8988T (cell line): ENCODE measurements at places on chromosomes 1 and 21.

GRCh38 chr1:155648207-155649147, 38.5 kb downstream of the MSTO1 start:
- peak; percentile 27 for DNase-seq

GRCh38 chr1:14507262-14507661, 91.2 kb upstream of the KAZN start:
- DNase-seq: no peak

GRCh38 chr1:168932539-168932938, 174.0 kb upstream of the ATP1B1 start:
- DNase-seq: no peak

GRCh38 chr1:176878750-176879536, 285.6 kb downstream of the ASTN1 start:
- DNase-seq: no peak

GRCh38 chr21:45478115-45478801, 64.0 kb downstream of the SLC19A1 start:
- peak; percentile 78 for DNase-seq

DNA sequence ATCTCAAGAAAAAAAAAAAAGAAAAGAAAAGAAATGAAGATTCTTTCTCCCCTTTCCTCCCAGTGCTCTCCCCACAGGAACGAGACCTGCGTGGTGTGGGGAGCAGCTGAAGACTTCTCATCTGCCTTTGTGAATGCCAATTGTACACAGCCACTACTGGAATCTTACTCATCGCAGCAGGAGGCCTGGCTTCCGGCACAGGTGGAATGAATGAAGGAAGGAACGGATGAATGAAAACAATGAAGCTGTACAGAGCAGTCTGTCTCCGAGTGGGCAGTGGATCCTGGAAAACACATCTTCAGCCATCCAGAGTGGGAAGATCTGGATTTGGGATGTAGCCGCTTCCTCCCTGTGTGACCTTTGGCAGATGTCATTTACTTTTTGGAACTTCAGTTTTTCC, 64.9 kb downstream of the RUNX3 start:
- no peak for DNase-seq

- DNase-seq: no peak
Observed at GRCh38 chr21:39173716-39174680, 9.3 kb downstream of the PSMG1 start.

DNA sequence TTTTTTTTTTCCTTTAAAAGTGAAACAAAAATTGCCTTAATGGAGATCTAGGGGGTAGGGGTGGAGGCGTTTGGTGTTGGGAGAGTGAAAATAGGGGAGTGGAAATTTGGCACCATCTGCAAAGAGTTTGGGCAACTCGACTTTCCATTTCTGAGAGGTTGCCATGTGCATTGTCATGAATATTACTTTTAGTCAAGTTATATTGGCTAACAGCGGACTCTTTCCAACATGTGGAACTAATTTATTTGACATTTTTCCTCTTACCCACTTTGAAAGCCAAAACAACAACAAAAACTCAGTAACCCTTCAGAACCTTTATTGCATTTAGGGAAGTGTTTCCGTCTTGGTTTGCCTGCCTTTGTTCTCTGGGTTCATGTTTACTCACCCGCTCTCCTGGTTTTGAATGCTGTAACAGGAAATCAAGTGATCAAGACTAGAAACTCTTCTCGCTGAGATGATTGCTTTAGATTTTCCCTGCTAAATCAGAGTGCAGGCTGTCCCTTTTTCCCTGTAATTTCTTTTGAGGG, 70.4 kb downstream of the CACHD1 start:
- no peak for DNase-seq

GRCh38 chr1:8205771-8206170, 112.1 kb upstream of the SLC45A1 start:
- DNase-seq: no peak

GRCh38 chr1:77514921-77515776, 167.3 kb downstream of the ZZZ3 start:
- DNase-seq: peak; percentile 26
